BJ (cell line): ENCODE measurements at places on chromosomes 2 and 18.

- no peak for DNase-seq
Measured at GRCh38 chr2:17148407-17149145, 369.7 kb downstream of the RAD51AP2 start.

DNA sequence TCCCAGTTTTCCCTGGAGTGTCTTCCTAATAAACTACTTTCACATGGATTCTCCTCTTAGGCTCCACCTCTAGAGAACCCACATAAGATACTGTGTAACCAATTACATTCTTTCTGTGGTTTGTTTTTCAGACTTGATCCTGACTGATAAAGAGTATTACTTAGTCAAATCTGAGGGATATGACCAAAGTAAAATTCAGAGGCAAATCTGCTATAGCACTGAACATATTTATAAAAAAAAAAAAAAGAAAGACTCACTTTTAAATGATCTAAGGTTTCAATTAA is 13.9 kb downstream of the CKAP2L start:
- DNase-seq: no peak

DNA sequence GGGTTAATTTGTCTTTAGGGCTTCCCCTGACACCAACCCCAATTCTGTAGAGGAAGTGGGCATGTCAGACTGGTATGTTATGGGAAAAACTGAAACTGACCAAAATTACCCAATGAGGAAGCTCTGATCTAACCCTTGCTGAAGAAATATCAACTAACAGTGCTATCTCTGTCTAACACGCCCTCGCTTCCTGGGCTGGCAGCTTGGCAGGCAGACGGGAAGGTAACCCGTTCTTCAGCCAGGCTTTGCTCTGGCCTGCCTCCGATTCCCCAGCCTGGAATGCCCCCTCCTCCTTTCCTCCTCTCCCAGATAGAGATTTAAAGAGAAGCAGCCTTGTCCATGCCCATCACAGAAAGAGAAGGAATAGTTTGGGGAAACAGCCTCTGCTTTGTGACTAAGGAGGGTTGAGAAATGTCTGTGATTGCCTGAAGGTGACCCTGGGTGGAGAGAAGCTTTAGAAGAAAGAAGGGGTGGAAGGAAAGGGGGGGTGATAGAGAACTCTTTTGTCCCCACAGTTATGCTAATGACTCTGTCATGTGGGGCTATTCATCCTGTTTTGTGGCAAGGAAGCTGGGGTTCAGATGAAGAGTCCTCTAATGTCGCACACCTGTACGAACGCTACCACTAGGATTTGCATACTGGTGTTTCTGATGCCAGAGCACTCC is 15.4 kb downstream of the HK2 start:
- DNase-seq: no peak

DNA sequence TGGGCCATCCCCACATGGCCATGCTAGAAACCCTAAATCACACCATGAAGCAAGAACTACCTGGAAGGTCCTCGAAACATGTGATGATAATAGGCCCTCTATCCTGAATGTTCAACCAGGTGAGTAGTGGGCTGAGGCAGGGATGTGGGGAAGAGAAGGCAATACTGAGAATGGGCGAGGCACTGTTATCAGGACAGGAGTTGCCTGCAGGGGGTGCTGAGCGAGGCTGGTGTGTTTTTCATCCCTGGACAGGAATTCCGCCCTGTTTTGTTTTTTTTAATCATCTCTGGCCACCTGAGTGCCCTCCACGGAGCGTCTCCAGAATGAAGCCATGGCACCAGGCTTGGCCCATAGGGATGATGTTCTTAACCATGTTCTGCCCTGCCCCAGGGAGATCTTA is 103.0 kb upstream of the SOX11 start:
- DNase-seq: no peak

- DNase-seq: no peak
Measured at GRCh38 chr2:112582314-112582746, 2.1 kb upstream of the CHCHD5 start.

- no peak for DNase-seq
Measured at GRCh38 chr18:66271962-66272361, 331.9 kb downstream of the CDH19 start.

DNA sequence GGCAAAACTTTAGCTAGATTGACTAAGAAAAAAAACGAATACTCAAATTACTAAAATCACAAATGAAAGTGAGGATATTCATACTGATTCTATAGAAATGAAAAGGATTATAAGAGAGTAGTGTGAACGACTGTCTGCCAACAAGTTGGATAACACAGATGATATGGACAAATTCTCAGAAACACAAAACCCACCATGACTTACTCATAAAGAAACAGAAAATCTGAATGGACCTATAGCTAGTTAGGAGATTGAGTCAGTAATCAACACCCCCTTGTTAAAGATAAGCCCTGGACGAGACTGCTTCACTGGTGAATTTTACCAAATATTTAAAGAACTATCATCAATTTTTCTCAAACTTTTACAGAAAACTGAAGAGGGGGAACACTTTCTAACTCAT is 108.8 kb upstream of the TMEM200C start:
- no peak for DNase-seq

GRCh38 chr2:63862806-63863205 is 21.1 kb downstream of the UGP2 start:
- DNase-seq: no peak

GRCh38 chr2:181851726-181852125 is 39.8 kb upstream of the ITPRID2 start:
- no peak for DNase-seq

DNA sequence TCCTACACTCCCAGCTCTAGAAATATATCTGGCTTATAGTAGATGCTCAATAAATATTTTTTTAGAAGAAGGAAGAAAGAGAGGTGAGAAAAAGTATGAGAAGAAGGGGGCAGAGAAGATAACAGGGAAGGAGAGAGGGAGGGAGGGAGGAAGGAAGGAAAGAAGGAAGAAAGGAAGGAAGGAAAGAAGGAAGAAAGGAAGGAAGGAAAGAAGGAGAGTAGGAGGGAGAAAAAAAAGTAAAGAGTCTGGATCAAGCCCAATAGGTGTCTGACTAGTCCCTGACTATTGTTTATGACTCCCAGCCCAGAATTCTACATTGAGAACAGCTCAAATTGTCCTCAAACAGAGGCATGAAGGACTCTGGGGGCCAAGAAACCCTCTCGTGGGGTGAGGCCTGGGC is 83.9 kb downstream of the THNSL2 start:
- no peak for DNase-seq

GRCh38 chr18:50369672-50370071 is 5.2 kb upstream of the SKA1 start:
- DNase-seq: no peak

GRCh38 chr2:19893520-19894133 is 8.2 kb downstream of the TTC32 start:
- DNase-seq: no peak

DNA sequence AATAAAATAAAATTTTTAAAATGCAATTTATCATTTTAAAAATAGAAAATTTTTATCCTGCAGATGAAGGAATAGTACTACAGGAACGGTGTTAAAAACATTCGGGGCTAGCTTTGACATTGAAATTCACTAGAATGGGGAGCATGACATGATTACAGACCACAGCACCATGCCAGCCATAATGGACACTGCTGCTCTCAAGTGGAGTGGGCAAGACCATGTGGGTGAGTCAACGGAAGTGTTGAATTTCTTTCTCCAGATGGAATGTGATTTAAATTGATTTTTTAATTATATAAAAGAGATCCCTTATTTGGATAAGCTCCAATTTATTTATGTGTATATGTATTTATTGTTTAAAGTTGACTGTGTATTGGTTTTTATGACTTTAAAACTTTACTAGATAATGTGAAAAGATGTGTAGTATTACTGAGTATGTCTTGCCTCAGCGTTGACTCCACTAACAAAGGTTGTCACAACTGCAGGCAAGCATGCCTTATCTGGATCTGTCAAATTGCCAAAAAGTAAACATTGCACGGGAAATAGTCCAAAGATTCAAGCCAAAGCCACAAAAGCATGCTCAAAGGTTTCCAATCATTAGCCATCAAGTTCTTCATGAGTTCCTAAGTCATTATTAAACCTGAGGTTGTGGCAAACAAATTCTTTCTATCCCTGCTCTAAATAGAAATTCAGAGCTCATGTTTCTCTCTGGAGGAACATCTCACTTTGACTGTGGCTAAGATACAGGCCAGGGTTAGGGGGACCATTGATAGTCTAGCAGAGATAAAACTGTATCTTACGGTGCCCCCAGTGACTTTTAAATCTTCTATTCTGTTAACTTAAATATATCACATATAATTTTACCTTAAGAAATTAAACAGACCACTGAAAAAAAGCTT is 536.9 kb downstream of the TMX3 start:
- peak; percentile 98 for DNase-seq

DNA sequence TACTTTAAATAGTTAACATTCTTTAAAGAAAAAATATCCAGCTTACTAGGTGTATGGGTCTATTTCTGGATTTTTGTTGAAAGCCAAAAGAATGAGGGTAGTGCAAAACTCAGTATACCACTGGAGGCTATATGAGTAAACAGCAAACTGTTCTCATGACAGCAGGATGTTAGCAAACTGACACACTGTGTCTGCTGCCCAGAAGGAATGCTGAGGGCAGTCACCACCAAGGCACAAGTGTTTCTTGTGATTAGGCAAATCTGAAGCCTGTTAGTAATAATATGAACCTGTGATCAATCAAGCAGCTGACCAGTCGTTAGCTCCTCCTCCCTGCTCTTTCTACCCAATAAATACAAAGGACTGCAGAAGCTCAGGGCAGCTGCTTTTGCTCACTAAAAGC is 50.5 kb upstream of the SULT1C3 start:
- DNase-seq: no peak

DNA sequence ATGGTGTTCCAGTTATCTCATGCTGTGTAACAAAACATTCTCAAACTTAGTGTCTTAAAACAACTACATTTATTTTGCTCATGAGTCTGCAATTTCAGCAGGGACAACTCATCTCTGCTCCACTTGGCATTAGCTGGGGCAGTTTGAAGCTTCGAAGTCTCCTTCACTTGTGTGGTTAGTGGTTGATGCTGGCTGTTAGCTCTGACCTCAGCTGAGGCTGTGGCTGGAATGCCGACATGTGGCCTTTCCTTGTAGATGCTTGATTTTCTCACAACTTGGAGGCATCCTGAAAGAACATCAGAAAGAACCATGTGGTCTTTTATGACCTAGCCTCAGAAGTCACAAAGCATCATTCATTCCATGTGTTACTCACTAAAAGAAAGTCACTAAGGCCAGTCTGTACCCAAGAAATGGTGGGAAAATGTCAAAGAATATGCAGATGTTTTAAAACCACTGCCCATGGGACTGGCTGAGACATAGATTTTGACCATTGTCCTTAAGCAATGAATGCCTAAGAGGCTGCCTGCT is 3.8 kb upstream of the TMSB10 start:
- DNase-seq: peak; percentile 80

- no peak for DNase-seq
Measured at GRCh38 chr2:15780912-15781574, 159.3 kb upstream of the MYCN start.

DNA sequence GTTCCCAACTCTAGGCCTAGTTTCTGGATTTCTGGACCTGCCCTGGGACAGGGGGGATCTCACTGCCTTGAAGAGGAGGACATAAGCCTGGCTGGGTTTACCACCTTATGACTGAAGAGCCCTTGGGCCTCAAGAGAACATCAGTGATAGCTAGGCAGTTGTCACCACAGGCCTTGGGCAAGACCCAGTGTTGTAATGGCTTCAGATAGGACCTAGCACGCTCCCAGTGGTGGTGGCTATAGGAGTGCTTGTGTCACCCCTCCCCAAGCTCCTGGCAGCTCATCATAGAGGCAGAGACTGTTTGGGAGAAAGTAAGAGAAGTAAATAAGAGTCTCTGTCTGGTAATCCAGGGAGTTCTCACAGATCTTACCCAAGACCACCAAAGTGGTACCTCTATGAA is 19.4 kb upstream of the EVA1A start:
- no peak for DNase-seq

GRCh38 chr2:119826370-119826961 is 66.7 kb downstream of the PTPN4 start:
- no peak for DNase-seq

GRCh38 chr2:173448938-173449471 is 94.3 kb downstream of the CDCA7 start:
- DNase-seq: peak; percentile 17

DNA sequence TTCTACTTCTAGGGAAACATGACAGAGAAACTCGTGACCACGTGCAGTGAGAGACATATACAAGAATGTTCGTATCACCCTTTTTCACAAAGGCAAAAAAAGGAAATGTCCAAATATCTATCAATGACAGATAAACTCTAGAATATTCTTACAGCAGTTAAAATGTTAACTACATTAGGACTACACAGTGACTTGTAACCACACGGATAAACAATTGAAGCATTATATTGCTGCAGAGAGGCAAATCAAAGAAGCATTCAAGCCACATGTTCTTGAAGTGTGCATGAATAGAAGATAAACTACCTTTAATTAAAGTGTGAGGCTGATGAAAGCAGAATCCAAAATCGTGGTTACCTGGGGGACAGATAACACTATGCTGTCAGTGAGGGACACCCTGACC is 935.3 kb upstream of the KLHL29 start:
- DNase-seq: no peak

DNA sequence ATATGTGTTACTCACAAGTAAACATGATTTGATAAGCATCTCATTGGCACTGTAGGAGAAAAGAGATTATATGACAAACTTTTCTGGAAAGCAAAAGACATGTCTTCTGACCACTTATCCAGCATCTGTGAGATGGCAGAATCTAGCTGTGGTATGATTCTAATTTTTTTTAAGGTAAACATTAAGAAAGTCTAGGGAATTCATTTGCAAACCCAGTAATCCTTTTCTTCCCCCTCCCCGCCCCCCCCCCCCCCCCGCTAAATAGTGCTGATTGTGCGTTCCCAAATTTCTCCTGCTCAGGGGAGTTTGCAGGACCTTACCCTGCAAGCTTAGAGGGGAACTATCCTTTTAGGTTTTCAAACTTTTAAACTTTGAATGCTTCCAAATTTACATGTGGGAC is 12.1 kb downstream of the MRPL44 start:
- DNase-seq: no peak

DNA sequence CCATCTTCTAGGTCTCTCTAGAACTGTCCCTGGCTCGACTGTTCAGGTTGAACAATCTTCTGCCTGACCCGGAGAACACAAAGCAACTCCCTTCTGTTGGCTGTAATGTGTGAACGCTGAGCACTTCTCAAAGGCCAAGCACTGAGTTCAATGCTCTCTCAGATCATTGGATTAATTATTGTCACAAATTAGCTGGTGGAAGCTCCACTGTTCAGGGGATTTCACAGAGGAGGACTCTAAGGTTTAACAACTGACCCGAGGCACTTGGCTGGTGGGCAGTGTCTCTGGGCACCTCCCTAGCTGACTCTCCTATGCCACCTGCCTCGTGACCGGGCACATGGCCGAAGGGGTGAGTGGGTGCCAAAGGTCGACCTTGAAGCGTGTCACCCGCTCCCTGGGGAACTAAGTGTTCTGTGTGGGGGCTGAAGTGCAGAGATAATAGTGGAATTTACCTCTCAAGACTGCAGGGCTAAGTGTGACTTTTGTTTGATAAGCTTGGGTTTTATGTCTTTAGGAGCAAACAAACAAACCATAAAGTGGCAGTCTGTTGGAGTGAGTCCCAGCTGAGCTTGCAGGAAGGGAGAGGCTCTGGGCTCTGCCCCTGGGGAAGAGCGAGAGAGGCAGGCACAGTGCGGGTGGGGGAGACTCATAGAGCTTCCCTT is 64.8 kb downstream of the BCL2L11 start:
- DNase-seq: no peak
